Activated naive CD4-positive, alpha-beta T cell treated with anti-CD3 and anti-CD28 coated beads, Interleukin-2, amount 50 U/mL, for 72 hours (primary cell): ENCODE measurements at places on chromosomes 6 and 20. TPM values are rescaled to one million over a fixed set of nuclear protein-coding genes. Genes with fewer than 3 reads are reported as not detected.

The CPXM1 gene
- 1.1 TPM for total RNA-seq

The NRN1 gene
- total RNA-seq = 25.1 TPM

The SMPDL3A gene
- not detected for total RNA-seq

The TBX18 gene
- not detected for total RNA-seq

The RCAN2 gene
- total RNA-seq = not detected

The BMP5 gene
- total RNA-seq = not detected

The PPP1R16B gene
- total RNA-seq = 45.5 TPM

The CITED2 gene
- 40.3 TPM for total RNA-seq

The BTN1A1 gene
- total RNA-seq = 0.16 TPM

The FUT9 gene
- not detected for total RNA-seq

The MLIP gene
- total RNA-seq = not detected

The TFAP2A gene
- total RNA-seq = 0.14 TPM

The BPIFA1 gene
- total RNA-seq = not detected

The SAMD3 gene
- 5.6 TPM for total RNA-seq

The C6orf58 gene
- total RNA-seq = not detected

The CYB5R4 gene
- 25.8 TPM for total RNA-seq

The GPX5 gene
- total RNA-seq = not detected

The GRIK2 gene
- not detected for total RNA-seq

The EPHA7 gene
- not detected for total RNA-seq

The PHF1 gene
- total RNA-seq = 27.5 TPM

The ATP9A gene
- total RNA-seq = 4.1 TPM

The POLR3F gene
- total RNA-seq = 9.0 TPM

The DEFB124 gene
- not detected for total RNA-seq

The APOBEC2 gene
- not detected for total RNA-seq

The HLA-G gene
- total RNA-seq = not detected

The PDE10A gene
- not detected for total RNA-seq

The PI16 gene
- 1.7 TPM for total RNA-seq

The TTLL9 gene
- not detected for total RNA-seq

The BPIFB4 gene
- not detected for total RNA-seq

The RXRB gene
- total RNA-seq = 89.0 TPM

The CASS4 gene
- 5.1 TPM for total RNA-seq

The AVP gene
- total RNA-seq = 0.45 TPM
